ENCODE measurements at places on chromosomes 4 and X.

DNA sequence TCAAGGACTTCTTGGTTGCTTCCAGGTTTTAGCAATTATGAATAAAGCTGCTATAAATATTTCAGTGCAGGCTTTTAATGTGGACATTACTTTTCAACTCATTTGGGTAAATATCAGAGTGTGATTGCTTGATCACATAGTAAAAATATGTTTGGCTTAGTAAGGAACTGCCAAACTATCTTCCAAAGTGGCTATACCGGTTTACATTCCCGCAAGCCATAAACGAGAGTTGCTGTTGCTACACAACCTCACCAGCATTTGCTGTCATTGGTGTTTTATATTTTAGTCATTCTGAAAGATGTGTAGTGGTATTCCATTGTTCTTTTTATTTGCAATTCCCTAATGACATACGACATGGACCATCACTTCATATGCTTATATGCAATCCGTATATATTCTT lies 30.9 kb upstream of the SPOCK3 start:
- no peak for DNase-seq

DNA sequence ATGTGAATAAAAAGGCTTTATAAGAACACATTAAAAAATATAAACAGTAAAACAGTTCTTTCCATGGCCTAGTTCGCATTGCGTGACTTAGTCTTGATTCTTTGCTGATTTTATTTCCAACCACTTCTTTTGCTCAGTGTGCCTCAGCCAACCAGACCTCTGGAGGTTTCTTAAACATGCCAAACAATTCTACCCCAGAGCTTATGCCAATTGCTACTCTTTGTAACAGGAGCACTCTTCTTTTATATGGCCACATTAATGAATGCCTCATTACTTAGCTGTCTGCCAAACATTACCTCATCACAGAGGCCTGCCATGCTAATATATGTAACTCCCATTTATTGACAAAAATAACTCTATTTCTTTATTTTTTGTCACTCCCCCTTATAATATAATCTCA lies 202.3 kb downstream of the NDST4 start:
- no peak for DNase-seq

GRCh38 chr4:180156684-180157083 lies 2086.5 kb upstream of the TENM3 start:
- no peak for DNase-seq

DNA sequence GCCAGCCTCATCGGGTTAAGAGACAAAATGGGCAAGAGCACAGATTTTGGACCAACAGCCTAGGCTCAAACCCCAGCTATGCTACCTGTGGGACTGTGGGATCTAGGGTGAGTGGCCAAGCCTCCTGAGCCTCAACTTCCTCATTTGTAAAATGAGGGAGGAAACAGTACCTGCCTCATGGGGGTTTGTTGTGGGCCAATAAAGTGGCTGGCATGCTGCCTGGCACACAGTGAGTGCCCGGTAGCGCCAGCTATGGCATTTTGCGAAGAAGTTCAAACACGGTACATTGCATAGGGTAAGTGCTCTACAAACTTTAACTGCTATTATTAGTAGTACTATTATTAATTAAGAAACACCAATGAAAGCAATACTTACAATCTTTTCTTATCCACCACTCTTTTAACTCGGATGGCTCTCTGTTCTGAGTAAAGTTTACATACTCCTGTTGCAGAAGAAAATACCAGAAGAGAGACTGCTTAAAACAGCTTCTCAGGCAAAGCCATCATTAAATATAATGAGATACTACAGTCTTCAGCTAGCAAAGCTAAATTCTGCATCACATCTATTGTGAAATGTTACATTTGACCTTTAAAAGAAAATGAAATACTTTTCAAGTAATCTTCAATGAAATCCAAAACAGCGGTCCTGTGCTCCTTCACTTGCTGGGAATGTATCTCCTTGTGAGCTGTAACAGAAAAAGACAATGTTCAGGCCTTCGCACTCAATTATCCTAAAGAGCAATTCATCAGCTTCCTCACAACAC lies 70.1 kb downstream of the NSG1 start:
- no peak for DNase-seq

DNA sequence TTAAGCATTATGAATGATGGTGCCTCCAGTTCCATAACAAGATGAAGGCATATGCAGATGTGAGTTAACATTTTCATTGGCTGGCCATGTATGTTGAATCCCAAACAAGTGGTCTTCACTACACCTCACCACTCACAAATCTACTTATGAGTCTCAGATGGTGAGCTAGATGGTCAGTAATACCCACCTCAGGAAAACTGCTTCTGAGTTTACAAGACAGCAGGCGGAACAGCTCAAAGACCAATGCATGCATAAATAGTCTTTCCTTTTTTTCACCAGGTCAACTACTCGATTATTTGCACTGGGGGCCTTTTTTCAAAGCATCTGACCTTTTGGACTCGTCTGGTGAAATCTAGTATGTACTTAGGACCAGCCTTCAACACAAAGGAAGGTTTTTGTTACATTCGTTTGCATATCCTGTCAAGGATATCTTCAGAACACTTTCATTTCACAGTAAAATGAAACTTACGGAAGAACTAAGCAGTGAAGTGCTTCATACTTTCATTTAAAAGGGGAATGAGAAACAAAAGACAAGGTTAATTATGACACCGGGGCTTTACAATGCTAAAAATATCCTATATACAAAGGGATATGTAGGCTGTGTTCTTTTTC lies 23.1 kb upstream of the TLR7 start:
- no peak for DNase-seq

GRCh38 chr4:185128272-185129119 lies 14.6 kb upstream of the SLC25A4 start:
- DNase-seq: no peak

GRCh38 chr4:185559915-185560281 lies 24.6 kb upstream of the PDLIM3 start:
- DNase-seq: no peak

GRCh38 chr4:6909970-6910339 lies 329 bp downstream of the TBC1D14 start:
- peak; percentile 20 for DNase-seq

GRCh38 chrX:96692454-96692853 lies 7.8 kb downstream of the DIAPH2 start:
- DNase-seq: no peak

DNA sequence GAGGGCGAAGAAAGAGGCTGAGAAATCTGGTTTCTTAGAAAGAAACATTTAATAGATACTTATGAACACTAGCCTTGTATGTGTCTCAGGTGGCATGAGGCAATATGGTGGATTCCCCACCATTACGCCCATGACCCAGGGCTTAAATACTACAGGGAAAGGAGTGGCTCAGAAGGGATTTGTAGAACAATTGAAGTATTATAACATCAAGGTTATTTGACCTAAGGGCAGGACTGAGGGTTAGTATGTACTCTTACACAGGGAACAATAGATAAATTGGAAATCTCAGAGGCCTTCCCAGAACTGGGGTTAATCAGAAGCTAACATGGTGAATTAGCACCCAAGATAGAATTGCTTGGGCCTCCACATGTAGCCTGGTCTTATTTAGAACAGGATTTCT lies 11.0 kb upstream of the USP46 start:
- DNase-seq: no peak

DNA sequence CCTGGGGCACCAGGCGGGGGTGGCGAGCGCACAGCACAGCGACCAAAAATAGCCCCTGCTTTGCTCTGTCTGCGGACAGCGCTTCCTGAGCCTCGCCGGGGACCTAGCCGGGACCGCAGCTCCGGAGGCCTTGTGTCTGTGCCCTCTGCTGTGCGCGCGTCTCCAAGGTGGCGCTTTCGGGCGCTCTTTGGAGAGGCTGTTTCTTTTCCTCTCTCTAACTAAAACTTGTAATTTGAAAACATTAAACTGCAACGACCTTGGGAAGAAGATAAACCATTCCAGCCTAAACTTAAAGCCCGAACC lies 3.4 kb downstream of the ARX start:
- no peak for DNase-seq

- no peak for DNase-seq
Observed at GRCh38 chrX:350534-351323, 32.1 kb upstream of the GTPBP6 start.

All from activated T-helper 1 cell treated with Interleukin-2 at 50 U/mL for 16 hours (primary cell).